ENCODE measurements at places on chromosomes 16 and 17. TPM values are rescaled to one million over a fixed set of nuclear protein-coding genes. Genes with fewer than 3 reads are reported as not detected.

The RAMP2 gene
- total RNA-seq: 0.37 TPM

The C1QL1 gene
- total RNA-seq: 0.37 TPM

The MYO1C gene
- 222 TPM for total RNA-seq

The CLDN7 gene
- total RNA-seq: 4.5 TPM

The PARN gene
- total RNA-seq: 34.9 TPM

The ZDHHC7 gene
- 89.4 TPM for total RNA-seq

The CNGB1 gene
- total RNA-seq: not detected

The PROCA1 gene
- 1.7 TPM for total RNA-seq

The CNTNAP4 gene
- not detected for total RNA-seq

The MPP2 gene
- 2.1 TPM for total RNA-seq

The ZPBP2 gene
- not detected for total RNA-seq

The NPIPA5 gene
- 2.2 TPM for total RNA-seq

The MAF gene
- 14.9 TPM for total RNA-seq

The ACAP1 gene
- 2.4 TPM for total RNA-seq

The TP53TG3C gene
- total RNA-seq: not detected

The SCARF1 gene
- 0.44 TPM for total RNA-seq

The COX4I1 gene
- total RNA-seq: 508 TPM

The PIPOX gene
- total RNA-seq: 1.1 TPM

The ZFP3 gene
- total RNA-seq: 1.7 TPM

The OR2C1 gene
- 0.25 TPM for total RNA-seq

The FAM83G gene
- total RNA-seq: 19.1 TPM

The PDIA2 gene
- total RNA-seq: 0.12 TPM

The FOXJ1 gene
- under 0.01 TPM for total RNA-seq

The MYH11 gene
- under 0.01 TPM for total RNA-seq

The PRSS22 gene
- total RNA-seq: 0.12 TPM

The DLG4 gene
- total RNA-seq: 15.9 TPM

The NPIPB8 gene
- total RNA-seq: under 0.01 TPM

The ENPP7 gene
- not detected for total RNA-seq
